Stimulated activated CD8-positive, alpha-beta memory T cell treated with anti-CD3 and anti-CD28 coated beads, Interleukin-7, amount 100 ng/mL, for 48 hours (primary cell): ENCODE measurements at places on chromosomes 3 and 15.

- no peak for DNase-seq
These were observed 43.8 kb upstream of the SLC6A6 start for GRCh38 chr3:14358426-14359211.

GRCh38 chr3:60887574-60887973 lies 363.7 kb downstream of the FHIT start:
- no peak for DNase-seq

DNA sequence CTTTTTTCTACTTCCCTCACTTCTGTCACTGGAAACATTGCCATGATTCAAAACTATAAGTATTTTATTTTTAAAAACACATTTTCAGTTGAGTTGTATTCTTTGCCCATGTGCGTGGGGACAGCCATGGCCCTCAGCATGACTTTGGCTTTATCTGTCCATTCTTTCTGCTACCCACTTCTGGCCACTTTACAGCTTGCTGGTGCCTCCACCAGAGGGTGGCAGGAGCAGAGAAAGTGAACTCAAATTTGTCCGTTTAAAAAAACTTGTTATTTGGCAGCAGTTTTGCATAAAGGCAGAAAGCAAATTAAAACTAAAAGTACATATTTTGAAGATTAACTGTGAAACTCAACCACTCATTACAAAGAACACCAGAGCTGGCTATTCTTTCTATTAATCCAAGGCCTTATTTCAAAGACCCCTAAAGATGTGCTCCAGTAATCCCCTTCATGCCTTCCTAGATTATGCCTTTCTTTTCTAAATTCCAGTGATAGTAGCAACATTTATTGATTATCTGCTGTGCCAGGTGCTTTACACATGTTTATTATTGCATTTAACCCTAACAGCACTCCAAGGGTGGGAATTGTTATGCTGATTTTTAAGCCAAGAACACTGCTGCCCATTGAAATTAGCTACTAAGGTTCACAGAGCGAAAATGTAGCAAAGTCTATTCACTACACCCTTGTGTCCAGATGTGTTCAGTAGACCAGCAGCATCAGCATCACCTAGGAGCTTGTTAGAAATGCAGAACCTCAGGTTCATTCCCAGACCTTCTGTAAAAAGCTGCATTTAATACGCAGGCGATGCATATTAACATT lies 134.8 kb downstream of the THRB start:
- no peak for DNase-seq

DNA sequence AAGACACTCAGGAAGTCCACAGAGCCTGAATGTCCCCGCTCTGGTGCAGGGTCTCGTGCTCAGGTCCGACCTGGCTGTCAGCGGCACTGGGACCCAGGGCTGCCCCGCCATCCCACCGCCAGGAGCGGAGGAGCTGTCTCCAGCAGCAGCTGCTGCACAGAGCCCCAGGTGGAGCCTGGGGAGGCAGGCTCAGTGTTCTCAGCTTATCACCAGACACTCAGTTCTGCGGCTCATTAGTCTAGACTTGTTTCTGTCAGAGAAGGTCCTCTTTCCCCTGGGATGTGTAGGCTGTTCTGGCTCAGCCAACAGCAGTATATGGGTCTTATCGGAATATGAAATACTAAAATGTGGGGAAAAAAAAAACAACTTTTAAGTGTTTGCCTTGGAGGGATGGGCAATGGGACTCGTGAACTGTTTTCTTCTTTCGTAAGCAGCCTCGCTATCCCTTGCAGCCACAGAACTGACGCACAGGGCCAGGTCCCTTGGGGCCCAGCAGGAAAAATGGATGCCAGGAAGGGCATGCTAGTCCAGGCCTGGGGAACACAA lies 75.9 kb downstream of the KLF13 start:
- DNase-seq, result no peak

DNA sequence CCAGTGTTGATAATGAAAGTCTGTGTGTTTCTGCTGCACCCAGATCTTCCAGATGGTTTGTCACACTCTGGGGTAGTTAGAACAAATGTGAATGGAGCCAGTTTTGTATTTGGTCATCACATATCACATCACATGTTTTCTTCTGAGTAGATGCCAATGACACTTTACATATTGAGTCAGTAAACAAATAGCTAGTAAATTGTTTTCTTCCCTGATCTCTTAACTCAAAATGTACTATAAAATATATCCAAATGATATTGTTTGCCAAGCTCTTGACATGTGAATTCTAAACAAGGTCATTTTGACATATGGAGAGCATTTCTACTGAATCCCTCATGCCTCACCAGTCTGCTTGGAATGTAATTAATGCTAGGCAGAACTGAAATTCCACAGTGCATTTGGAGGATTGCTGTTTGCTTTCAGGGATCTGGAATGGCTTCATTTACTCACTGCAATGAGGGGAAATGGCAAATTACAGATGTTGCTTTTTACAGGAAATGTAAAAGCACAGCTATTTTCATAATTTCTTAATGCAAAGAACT lies 45.0 kb downstream of the PDHB start:
- DNase-seq, result no peak

DNA sequence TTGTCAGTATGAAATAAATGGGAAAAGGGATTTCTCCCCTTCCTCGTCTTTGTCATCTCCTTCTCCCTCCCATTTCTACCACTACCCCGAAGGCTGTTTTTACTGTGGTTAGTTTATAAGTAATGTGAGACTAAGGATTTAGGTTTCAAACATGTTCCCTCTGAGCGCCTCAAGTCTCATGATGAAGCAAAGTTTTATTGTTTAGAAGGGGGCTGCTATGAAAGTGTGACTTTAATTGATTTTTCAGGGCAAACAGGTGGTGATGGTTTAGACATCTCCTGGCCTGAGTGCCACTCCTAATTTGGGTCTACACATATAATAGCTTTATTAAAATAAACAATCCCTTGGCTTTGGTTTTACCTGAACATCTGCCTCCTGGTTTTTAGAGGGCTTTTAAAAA lies 185.5 kb downstream of the MCTP2 start:
- no peak for DNase-seq

DNA sequence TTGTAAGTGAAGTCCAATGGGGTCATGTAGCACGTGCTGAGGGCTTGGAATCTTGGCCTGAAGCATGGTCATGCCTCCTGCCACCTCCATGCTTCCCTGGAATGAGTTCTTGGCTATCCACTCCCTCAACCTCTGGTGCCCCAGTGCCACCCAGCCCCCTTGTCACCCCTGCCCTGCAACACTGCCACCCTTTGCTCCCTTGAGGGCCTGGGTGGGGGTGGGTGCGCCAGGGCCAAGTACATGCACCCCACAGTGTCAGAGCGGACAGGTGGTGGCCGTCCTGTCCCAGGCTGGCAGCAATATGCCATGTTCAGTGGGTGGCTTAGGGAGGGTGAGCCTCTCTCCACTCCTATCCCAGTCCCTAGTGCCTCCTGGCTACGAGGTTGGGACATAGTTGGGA lies 27.6 kb upstream of the C15orf39 start:
- DNase-seq, result no peak
